ENCODE measurements at places on chromosomes 2 and 18. TPM values are rescaled to one million over a fixed set of nuclear protein-coding genes. Genes with fewer than 3 reads are reported as not detected.

Gene TP53I3
- 64.4 TPM for total RNA-seq

DNA sequence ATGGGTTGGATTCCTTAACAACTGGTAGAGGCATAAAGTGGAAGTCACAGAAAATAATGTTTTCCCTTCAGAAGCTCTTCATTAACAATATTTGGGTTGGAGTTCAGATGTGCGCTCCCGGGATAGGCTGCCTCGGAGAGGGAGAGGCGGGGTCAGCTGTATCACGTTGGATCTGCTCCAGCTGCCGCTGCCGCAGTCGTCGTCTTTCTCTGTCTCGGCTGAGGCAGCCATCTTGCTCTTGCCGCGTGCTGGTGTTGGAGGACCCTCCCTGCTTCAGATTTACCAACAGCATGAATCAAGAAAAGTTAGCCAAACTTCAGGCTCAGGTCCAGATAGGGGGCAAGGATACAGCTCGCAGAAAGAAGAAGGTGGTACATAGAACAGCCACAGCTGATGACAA, 35.1 kb downstream of the TANC1 start:
- no peak overlapping the region for H3K27ac ChIP-seq
- no peak overlapping the region for H3K4me3 ChIP-seq
- peaks cover 12% of the 10 kb centered on the region for H3K4me1 ChIP-seq
- DNase-seq, result no peak
- peaks cover 26% of the 10 kb centered on the region for H3K36me3 ChIP-seq
- no peaks in the 10 kb centered on the region for H3K27me3 ChIP-seq

DNA sequence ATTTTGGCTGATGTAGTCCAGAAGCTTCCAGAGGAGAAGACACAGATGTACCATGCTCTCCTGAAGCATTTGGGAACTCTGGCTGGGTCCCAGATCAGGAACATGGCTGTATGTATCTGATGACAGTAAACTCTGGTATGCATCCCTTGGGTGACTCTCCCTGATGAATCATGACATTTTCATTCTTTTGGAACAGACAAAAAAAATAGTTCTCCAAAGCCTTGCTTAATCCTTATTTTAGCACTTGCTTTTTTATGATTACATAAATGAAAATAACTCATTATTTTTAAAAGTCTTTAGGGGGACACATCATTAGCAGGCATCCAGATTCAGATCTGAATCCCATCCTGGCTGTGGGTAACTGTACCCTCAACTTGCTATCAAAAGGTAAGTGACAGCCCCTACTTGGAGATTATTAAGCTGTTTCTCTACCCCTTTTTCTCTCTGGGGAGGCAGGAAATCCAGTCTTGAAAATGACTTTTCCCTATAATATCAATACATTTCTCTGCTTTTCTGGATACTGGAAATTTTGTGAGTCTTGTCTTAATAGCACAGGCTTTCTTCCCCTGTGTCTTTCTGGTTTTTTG, 23.3 kb downstream of the AOX1 start:
- no peaks in the 10 kb centered on the region for H3K4me1 ChIP-seq
- no peak overlapping the region for H3K27ac ChIP-seq
- DNase-seq, result no peak
- H3K27me3 ChIP-seq, result no peaks in the 10 kb centered on the region

GRCh38 chr18:63326011-63326410, 6.4 kb upstream of the BCL2 start:
- H3K4me3 ChIP-seq, result no peak overlapping the region
- H3K27ac ChIP-seq, result no peak overlapping the region
- peaks cover 5% of the 10 kb centered on the region for H3K4me1 ChIP-seq

DNA sequence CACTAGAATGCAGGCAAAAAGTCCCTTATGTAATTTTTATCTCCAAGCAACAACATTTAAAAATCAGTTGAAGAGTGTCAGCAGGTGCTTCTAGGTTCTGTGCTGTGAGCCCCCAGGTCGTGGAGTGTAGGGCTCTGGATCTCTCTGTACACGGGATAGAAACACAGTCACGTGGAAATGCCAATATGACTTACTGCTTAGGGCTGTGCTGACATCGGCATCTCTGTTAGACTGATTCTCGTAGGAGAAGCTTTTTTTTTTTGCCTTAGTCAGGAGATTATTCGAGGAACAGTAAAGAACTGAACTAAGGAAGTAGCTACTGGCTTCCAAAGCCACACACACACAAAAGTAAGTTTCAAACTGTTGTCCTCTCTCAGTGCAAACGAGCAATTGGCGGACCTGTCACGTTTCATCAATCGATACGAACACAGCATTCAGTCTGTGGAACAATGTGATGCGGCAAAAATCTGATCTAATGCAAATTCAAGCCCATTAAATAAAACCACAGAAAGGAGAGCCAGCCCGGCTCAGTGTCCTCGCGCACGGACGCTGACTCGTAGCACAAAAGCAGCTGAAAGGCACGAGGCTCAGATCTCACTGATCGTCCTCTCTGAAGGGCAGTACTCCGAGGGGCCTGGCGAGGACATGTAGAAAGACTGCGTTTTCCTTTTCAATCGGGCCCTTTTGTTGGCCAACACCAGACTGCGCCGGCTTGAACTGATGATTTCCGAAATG, 41.5 kb downstream of the PRELID3A start:
- no peak overlapping the region for H3K4me3 ChIP-seq
- no peak for DNase-seq
- H3K27ac ChIP-seq, result no peak overlapping the region
- H3K27me3 ChIP-seq, result no peaks in the 10 kb centered on the region
- no peaks in the 10 kb centered on the region for H3K4me1 ChIP-seq

DNA sequence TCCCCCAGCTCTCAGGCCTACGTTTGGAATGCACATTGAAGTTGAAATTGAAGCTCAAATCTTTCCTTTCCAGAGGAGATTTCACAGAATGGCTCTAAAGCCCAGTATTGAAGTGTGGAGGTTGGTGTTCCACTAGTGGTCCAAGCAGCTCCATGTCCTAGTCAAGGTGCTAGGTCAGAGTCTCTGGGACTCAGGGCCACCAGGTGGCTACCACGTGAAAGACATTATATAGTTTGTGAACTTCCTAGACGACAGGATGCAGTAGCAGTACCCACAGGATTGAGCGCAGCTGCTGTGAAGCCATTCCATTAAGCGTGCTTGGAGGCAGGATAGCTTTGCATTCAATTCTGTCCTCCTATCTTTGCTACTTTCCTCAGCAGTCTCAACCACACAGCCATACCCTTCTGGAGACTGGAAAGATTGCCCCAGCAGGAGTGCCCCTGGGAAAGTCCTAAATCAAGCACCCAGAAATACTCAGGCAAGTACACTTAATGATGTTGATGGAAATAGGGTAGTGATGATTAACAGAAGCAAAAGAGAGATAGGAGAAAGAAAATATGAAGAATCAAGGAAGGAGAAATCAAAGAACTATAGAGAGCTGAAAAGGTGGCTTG, 4.7 kb upstream of the TGFA start:
- peaks cover 3% of the 10 kb centered on the region for H3K27me3 ChIP-seq
- H3K27ac ChIP-seq, result no peak overlapping the region
- H3K4me3 ChIP-seq, result no peak overlapping the region
- H3K4me1 ChIP-seq, result peaks cover 17% of the 10 kb centered on the region

GRCh38 chr2:84022810-84023431, 436.2 kb downstream of the SUCLG1 start:
- no peaks in the 10 kb centered on the region for H3K27me3 ChIP-seq
- no peak overlapping the region for H3K27ac ChIP-seq
- H3K4me3 ChIP-seq, result no peak overlapping the region
- H3K4me1 ChIP-seq, result no peaks in the 10 kb centered on the region

GRCh38 chr2:9360701-9361100, 62.6 kb downstream of the ITGB1BP1 start:
- H3K4me1 ChIP-seq, result peaks cover 8% of the 10 kb centered on the region
- no peak for DNase-seq
- H3K27me3 ChIP-seq, result no peaks in the 10 kb centered on the region
- peaks cover 42% of the 10 kb centered on the region for H3K36me3 ChIP-seq

- H3K4me1 ChIP-seq, result no peaks in the 10 kb centered on the region
- H3K36me3 ChIP-seq, result no peaks in the 10 kb centered on the region
- no peak overlapping the region for H3K27ac ChIP-seq
- H3K4me3 ChIP-seq, result no peak overlapping the region
These were observed 107.4 kb downstream of the CLIP4 start for GRCh38 chr2:29222381-29223179.

DNA sequence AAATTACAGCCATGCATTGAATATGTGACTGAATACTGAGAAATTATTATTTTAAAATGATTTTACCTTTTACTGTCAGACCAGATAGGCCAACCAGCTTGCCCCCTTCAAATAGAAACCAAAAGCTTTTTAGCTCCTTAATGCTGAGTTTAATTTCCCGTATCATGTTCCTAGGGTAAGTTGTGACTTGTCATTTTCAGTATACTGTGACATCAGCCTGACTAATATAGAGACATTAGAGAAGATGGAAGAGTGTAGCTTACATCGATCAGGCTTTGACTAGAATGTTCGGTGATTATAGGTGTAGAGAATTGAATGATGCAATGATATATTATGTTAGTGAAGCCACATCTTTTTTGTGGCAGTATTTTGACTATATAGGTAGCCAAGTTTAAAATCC, 50.6 kb upstream of the ZEB2 start:
- H3K36me3 ChIP-seq, result no peaks in the 10 kb centered on the region
- no peak for DNase-seq
- H3K27me3 ChIP-seq, result no peaks in the 10 kb centered on the region
- no peak overlapping the region for H3K4me3 ChIP-seq
- H3K27ac ChIP-seq, result no peak overlapping the region

Gene PSMA8
- 0.29 TPM for total RNA-seq

Gene PIEZO2
- 1.7 TPM for total RNA-seq

Gene NYAP2
- not detected for total RNA-seq

Gene FBXO41
- 7.1 TPM for total RNA-seq

- no peak overlapping the region for H3K4me3 ChIP-seq
- H3K4me1 ChIP-seq, result peaks cover 5% of the 10 kb centered on the region
- H3K27ac ChIP-seq, result no peak overlapping the region
- peaks cover 2% of the 10 kb centered on the region for H3K36me3 ChIP-seq
- no peak for DNase-seq
These were observed 305.2 kb downstream of the ETAA1 start for GRCh38 chr2:67702284-67702683.

Gene AQP4
- total RNA-seq, result 1.7 TPM

All from progenitor cell of endocrine pancreas (in vitro differentiated cells).